ENCODE measurements at places on chromosomes 13 and 19.

DNA sequence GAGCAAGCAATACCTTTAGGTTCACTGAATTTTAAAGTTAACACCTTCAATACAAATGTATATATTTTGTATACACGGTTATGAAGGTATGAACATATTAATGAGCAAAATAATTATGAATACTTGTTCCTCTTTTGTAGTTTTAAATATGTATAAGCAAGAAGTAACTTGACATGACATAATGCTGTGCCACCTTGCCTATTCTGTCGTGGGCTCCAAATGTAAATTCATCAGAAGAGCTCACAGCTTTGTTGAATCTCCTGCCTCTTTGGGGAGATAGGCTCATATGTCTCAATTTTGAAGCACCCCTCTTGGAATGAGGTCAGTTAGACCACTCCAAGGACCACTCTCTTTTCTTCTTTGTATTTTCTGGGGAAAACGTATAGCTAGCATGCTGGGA lies 59.3 kb downstream of the LRCH1 start:
- no peak overlapping the region for H3K4me3 ChIP-seq
- H3K27me3 ChIP-seq = no peaks in the 10 kb centered on the region
- no peak for DNase-seq
- H3K27ac ChIP-seq = no peak overlapping the region

DNA sequence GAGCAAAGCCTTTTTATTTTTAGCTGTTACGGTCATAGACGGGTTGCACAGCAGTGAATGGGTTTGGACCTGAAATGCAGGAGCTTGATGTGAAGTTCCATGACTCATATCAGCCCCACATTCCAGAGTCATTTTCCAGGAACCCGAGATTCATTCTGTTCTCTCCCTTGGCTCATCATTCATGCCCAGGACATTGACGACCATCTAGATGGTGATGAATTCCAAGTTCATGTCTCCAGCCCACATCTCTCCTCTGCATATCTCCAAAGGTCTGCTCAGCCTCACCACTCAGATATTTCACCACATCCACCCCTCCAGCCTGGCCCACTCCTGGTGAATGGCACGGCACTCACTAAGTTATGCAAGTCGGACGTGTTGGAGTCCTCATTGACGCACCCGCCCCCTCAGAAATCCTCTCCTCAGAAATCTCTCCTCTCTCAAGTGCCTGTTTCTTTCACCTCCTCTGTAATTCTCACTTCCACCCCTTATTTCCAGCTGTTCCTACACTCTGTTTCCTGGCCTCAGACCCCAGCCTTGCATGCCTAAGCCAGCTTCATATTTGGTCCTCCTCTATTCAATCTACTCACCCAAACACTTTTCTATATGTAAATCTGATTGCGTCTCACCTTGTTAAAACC lies 83.1 kb downstream of the ALOX5AP start:
- H3K4me1 ChIP-seq = peaks cover 9% of the 10 kb centered on the region
- no peak for DNase-seq
- peaks cover 4% of the 10 kb centered on the region for H3K27me3 ChIP-seq
- H3K4me3 ChIP-seq = no peak overlapping the region
- H3K27ac ChIP-seq = no peak overlapping the region

DNA sequence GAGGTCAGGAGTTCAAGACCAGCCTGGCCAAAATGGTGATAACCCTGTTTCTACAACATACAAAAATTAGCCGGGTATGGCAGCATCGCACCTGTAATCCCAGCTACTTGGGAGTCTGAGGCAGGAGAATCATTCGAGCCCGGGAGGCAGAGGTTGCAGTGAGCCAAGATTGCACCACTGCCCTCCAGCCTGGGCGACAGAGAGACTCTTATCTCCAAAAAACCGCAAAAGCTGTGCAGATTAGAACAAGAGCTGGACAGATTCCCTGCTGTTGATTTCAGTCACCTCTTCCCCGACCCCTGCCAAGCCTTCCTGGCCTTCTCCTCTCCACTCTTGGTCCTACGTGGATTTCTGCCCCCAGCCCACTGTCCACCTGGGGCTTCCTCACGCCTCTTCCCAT lies 8.3 kb downstream of the CAMSAP3 start:
- no peak overlapping the region for H3K4me3 ChIP-seq
- DNase-seq = no peak
- H3K27ac ChIP-seq = no peak overlapping the region

GRCh38 chr19:31943191-31943661 lies 402.2 kb upstream of the ZNF507 start:
- H3K4me1 ChIP-seq = no peaks in the 10 kb centered on the region
- H3K27me3 ChIP-seq = no peaks in the 10 kb centered on the region
- H3K27ac ChIP-seq = no peak overlapping the region
- H3K4me3 ChIP-seq = no peak overlapping the region
- DNase-seq = no peak

GRCh38 chr19:5953680-5954213 lies 24.2 kb downstream of the RANBP3 start:
- H3K4me3 ChIP-seq = no peak overlapping the region
- DNase-seq = no peak
- H3K27ac ChIP-seq = peak overlapping the region; percentile 52
- peaks cover 66% of the 10 kb centered on the region for H3K4me1 ChIP-seq
- H3K36me3 ChIP-seq = peaks cover 41% of the 10 kb centered on the region
- no peaks in the 10 kb centered on the region for H3K27me3 ChIP-seq

GRCh38 chr13:111461445-111462149 lies 141.2 kb downstream of the TEX29 start:
- no peak overlapping the region for H3K27ac ChIP-seq
- peaks cover 14% of the 10 kb centered on the region for H3K27me3 ChIP-seq
- peaks cover 7% of the 10 kb centered on the region for H3K4me1 ChIP-seq
- H3K4me3 ChIP-seq = no peak overlapping the region
- no peak for DNase-seq
- no peaks in the 10 kb centered on the region for H3K36me3 ChIP-seq

GRCh38 chr13:44322928-44323327 lies 50.7 kb upstream of the SERP2 start:
- H3K4me1 ChIP-seq = no peaks in the 10 kb centered on the region
- no peak overlapping the region for H3K27ac ChIP-seq

- H3K36me3 ChIP-seq = peaks cover 4% of the 10 kb centered on the region
- H3K27ac ChIP-seq = peak overlapping the region; percentile 87
- H3K27me3 ChIP-seq = peaks cover 34% of the 10 kb centered on the region
- DNase-seq = peak; percentile 76
Observed at GRCh38 chr19:51689751-51690453, 3.2 kb upstream of the SPACA6 start.

DNA sequence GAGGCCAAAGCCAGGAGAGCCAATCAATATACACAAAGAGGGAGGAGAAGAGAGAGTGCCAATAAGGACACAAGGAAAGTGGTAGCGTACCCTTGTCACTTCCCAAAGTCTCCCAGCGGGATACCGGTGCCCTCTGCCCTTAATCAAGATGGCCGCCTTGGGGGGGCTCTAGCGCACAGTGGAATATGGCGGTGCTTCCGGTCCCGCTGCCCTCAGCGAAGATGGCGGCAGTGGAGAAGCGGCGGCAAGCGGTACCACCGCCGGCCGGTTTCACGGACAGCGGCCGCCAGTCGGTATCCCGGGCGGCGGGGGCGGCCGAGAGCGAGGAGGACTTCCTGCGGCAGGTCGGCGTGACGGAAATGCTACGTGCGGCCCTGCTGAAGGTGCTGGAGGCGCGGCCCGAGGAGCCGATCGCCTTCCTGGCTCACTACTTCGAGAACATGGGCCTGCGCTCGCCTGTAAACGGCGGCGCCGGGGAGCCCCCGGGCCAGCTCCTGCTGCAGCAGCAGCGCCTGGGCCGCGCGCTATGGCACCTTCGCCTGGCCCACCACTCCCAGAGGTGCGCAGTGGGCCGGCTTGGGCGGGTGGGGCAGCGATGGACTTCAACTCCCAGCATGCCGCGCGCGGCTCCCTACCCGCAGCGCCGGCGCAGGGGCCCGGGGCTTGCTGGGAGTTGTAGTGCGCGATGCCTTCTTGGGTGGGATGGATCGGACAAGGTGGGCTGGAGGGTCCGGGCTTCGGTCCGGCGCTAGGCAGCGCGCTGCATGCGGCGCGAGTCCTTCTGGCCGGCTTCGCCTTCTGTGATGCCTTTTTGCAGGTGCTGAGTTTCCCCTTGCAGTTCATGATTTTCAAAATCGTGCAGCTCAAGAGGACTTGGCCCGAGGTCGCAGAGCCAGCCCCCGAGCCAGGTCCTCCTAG lies at the start of gene TPGS1:
Gene TPGS1, plus strand, starts transcription at position 212 of the 918 bp plus-strand sequence. Its CDS starts 10 bp downstream, at position 222.
- H3K27me3 ChIP-seq = no peaks in the 10 kb centered on the region
- H3K27ac ChIP-seq = peak within 1 kb of the TSS; percentile 95
- peak; percentile 97 for DNase-seq
- no peaks in the 10 kb centered on the region for H3K36me3 ChIP-seq
- peak within 1 kb of the TSS; percentile 98 for H3K4me3 ChIP-seq

DNA sequence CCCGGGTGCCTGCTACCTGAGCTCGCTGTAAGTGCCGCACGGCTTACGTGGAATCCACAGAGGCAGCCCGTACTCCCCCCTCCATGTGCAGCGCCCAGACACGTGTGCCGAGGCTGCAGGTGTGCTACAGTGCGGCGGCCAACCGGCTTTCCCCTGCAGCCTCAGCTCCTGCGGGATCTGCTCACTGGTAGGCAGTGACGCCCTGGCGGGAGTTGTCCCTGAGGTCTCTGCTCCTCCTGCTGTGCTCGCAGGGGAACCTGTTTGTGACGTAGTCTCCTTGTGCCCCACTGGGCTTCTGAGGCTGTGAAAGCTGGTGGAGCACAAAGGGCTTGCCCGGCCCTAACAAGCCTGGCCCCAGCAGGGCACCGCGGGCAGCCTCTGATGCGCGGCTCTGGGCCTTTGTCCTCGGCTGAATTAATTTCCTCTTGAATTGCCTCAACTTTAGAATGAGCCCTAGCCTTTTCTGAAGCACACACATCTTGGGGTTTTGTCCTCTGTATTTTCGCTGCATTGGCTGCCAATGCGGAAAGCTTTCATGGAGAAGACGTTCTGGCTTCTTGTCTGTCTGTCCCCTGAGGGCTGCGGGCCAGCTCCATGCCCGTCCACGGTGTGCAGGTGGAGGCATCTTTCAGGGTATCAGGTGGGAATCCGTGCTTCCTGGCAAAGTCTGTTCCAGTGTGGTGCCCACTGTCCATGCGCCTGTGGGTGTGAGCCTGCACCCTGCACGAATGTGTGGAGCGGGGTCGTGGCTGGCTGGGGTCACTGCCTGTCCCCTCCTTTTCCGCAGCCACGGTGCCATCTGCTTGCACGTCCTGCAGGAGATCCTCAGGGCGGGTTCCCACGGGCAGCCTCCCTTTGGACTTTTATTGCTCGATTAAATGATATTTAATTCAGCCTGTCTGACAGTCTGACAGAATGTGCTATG lies 77.3 kb upstream of the MCF2L start:
- H3K36me3 ChIP-seq = no peaks in the 10 kb centered on the region
- peak; percentile 74 for DNase-seq
- no peaks in the 10 kb centered on the region for H3K27me3 ChIP-seq
- H3K4me3 ChIP-seq = no peak overlapping the region

DNA sequence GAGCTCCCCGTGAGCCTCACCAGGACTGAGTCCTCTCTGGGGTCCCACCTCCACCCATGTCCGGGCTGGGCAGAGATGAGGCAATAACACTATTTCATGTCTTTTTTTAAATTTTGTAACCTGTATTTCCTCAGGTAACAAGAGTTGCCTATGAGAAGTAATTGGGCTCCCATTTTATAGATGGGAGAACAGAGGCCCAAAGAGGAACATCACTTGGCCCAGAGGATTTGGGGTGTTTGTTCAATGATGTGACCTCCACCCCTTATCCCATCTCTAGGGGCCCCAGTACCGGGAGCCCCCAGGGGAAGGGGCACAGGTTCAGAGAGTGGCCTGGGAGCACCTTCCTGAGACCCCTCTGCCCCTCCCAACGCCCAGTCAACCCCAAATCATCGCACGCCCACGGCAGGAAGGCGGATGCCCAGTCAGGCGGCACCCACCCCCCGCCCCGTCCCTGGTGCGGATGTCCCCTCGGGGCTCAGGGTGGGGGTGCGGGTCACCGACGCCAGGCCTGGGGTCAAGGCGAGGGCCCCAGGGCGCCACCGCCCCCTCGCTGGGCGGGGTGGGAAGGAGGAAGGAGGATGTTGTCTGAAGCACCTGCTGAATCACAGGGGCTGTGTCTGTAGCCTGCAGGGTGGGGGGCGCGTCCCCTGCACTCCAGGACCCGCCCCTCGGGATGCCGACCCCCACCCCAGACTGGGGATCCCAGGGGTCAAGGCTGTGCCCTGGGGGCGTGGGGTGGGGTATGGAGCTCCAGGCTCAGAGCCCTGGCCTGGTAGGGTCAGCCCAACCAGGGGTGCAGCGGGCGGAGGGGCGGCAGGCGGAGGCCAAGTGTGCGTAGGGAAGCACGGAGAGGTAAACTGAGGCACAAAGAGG lies 9.0 kb upstream of the CIRBP start:
- peaks cover 36% of the 10 kb centered on the region for H3K36me3 ChIP-seq
- peak overlapping the region; percentile 33 for H3K4me3 ChIP-seq
- no peaks in the 10 kb centered on the region for H3K27me3 ChIP-seq
- peak overlapping the region; percentile 99 for H3K27ac ChIP-seq

DNA sequence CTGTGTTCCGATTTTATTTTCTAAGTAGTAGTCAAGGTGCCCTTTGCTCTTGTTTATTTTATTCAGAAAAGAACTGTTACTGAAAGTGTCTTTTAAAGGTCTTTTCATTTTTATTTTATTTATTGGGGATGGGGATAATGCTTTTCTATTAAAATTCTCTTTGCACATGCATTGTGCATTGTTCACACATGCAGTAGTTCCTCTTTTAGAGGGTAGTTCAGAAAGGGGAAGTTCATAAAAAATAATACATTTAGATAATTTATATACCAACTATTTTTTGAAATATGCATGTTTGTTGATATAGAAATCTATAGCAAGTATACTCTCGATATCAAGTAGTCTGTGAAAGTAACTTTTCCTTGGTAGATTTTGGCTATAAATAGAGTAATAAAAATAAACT lies 3.5 kb downstream of the GPC5 start:
- no peak overlapping the region for H3K4me3 ChIP-seq
- DNase-seq = no peak
- no peak overlapping the region for H3K27ac ChIP-seq
- H3K36me3 ChIP-seq = no peaks in the 10 kb centered on the region
- H3K27me3 ChIP-seq = peaks cover 11% of the 10 kb centered on the region

DNA sequence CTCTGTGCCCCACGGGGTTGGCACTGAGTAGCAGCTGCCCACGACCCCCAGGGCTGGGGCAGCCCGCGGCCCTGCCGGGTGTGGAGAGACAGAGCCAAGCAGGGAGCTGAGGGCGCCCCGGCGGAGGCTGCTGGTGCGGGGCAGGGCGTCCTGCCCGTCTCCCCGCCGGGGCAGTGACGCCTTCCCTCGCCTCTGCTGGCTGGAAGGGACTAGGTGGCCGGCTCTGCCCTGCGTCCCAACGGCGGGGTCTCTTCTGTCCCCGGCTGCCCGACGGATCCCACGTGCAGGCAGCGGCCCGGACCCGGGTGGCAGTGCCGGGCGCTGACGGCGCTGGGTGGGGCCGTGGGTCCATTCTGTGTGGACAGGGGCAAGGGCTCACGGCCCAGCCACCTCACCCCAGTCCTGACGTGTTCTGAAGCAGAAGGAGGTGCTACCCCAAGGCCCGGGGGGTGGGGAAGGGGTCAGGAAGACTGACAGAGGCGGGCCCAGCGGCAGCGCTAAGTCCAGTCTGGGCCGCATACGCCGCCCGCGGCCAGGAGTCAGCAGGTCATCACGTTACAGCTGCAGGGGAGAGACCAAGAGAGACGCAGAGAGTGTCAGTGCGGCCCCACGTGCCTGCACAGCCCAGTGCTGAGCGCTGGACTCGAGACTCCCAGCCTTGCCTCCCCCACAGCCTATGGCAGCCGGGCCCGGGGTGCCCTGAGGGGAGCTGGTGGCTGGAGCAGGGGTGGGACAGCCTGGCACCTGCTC lies 15.1 kb upstream of the PLPP2 start:
- no peaks in the 10 kb centered on the region for H3K27me3 ChIP-seq
- H3K27ac ChIP-seq = no peak overlapping the region
- no peak overlapping the region for H3K4me3 ChIP-seq
- peak; percentile 52 for DNase-seq
